ENCODE measurements at places on chromosomes 5 and 9. TPM values are rescaled to one million over a fixed set of nuclear protein-coding genes. Genes with fewer than 3 reads are reported as not detected.

Gene HACD4
- total RNA-seq: 3.0 TPM

Gene EPB41L4B
- 5.2 TPM for total RNA-seq

Gene TYRP1
- 0.64 TPM for total RNA-seq

Gene GABRP
- total RNA-seq: 327 TPM

Gene RGS14
- 14.1 TPM for total RNA-seq
